ENCODE measurements at places on chromosomes 3 and 15.
A peak's percentile ranks its signal among the peaks of the same experiment; 100 is the strongest.

GRCh38 chr3:162302983-162303624, 806.5 kb downstream of the OTOL1 start:
- H3K4me1 ChIP-seq: no peaks in the 10 kb centered on the region
- H3K27me3 ChIP-seq: no peaks in the 10 kb centered on the region
- no peak overlapping the region for H3K4me3 ChIP-seq
- DNase-seq: no peak

DNA sequence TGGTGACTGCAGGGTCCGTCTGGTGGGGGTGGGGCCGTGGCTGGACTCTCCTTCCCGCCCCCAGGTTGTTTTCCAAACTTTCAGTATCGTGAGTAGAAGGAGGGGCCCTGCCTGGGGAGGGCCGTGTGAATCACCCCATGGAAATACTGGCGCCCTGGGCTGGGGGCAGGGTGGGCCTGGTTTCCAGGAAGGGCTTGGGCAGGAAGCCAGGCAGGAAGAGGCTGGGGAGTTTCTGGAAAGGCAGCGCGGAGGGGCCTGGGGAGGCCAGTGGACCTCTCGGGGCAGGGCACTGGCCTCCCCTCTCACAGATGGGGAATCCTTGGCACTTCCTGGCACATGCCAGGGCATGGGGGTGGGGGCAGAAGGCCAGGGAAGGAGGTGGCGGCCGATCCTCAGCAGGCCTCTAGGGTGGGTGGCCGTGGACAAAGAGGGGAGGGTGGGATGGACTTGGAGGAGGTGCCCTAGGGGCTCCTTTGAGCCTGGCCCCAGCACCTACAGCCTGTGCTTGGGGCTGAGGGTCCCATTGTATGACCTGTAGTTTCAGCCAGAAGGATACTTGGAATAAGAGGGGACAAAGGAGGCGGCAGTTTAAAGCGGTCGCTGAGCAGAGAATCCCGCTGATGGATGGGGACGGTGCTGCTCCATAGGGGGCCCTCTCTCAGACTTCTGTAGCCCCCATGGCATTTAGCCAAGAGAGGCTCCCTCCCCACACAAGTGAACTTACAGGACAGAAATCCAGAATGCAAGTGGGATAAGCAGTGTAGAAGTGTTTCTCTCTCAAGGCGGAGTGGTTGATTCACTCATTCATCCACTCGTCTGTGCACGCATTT, 56.5 kb upstream of the GATA2 start:
- no peak overlapping the region for H3K27ac ChIP-seq
- no peaks in the 10 kb centered on the region for H3K36me3 ChIP-seq
- no peak for DNase-seq

- no peak overlapping the region for H3K27ac ChIP-seq
- H3K4me3 ChIP-seq: no peak overlapping the region
Measured at GRCh38 chr3:481680-482079, 285.1 kb downstream of the CHL1 start.

GRCh38 chr15:78438619-78439285, 736 bp downstream of the IREB2 start:
- no peaks in the 10 kb centered on the region for H3K27me3 ChIP-seq
- peak overlapping the region; percentile 95 for H3K4me3 ChIP-seq
- no peaks in the 10 kb centered on the region for H3K36me3 ChIP-seq
- DNase-seq: no peak

- no peak for DNase-seq
- no peaks in the 10 kb centered on the region for H3K27me3 ChIP-seq
- no peaks in the 10 kb centered on the region for H3K36me3 ChIP-seq
- no peak overlapping the region for H3K27ac ChIP-seq
- H3K4me1 ChIP-seq: no peaks in the 10 kb centered on the region
Measured at GRCh38 chr15:50098545-50098944, 20.5 kb downstream of the ATP8B4 start.

DNA sequence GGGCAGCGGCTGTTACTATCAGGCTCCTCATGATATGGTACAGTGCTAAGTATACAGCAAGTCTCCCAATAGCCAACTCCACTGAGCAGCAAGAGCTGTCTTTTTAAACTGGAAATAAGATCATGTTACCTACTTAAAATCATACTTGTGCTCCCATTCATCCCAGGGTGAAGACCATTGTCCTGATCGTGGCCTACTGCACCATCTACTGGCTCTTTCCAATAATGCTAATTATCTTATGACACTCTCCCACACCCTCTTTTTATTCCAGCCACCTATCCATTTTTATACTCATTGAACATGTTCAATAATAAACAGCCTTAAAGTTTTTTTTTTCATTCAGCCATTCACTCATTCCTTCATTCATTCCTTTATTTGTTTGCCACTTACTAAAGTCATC, 117.7 kb downstream of the GBE1 start:
- no peak overlapping the region for H3K4me3 ChIP-seq
- H3K4me1 ChIP-seq: no peaks in the 10 kb centered on the region
- DNase-seq: no peak
- H3K27me3 ChIP-seq: no peaks in the 10 kb centered on the region
- no peaks in the 10 kb centered on the region for H3K36me3 ChIP-seq

GRCh38 chr15:68578980-68579935, at the start of gene CORO2B:
TSS of gene CORO2B (plus strand) at chr15:68578993. CDS start at chr15:68579263, 270 bp downstream.
- no peak for DNase-seq
- peaks cover 21% of the 10 kb centered on the region for H3K4me1 ChIP-seq
- H3K4me3 ChIP-seq: peak within 1 kb of the TSS; percentile 65

- H3K27ac ChIP-seq: peak overlapping the region; percentile 71
- H3K4me1 ChIP-seq: peaks cover 72% of the 10 kb centered on the region
- no peaks in the 10 kb centered on the region for H3K27me3 ChIP-seq
- peak overlapping the region; percentile 10 for H3K4me3 ChIP-seq
Measured at GRCh38 chr15:45637552-45638033, 2.8 kb downstream of the SQOR start.

DNA sequence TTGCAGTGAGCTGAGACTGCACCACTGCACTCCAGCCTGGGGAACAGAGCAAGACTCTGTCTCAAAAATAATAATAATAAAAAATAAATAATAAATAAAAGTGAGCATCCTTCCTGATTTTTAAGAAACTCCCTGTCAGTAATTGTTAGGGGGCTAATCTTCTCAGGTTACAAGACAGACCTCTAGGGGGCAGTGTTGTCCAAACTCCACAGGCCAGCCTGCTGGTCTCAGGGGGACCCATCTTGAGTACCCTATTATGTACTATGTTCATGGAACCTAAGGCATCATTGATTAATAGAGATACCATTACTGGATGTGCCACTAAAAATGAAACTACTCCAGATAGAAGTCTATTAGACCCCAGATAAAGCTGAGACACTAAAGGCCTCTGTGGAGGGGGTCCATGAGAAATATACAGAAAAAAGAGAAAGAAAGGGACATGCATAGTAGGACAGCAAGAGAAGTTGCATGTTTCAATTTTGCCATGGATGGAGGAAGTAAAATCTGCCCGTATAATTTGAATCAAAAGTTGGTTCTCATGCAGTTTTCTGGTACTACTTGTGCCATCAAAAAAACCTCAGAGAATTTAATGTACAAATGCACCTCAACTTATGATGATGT, 85.5 kb upstream of the CDV3 start:
- H3K36me3 ChIP-seq: no peaks in the 10 kb centered on the region
- no peak overlapping the region for H3K27ac ChIP-seq
- no peak overlapping the region for H3K4me3 ChIP-seq
- no peaks in the 10 kb centered on the region for H3K27me3 ChIP-seq
- H3K4me1 ChIP-seq: no peaks in the 10 kb centered on the region

GRCh38 chr3:56753206-56753820, 48.4 kb downstream of the ARHGEF3 start:
- DNase-seq: no peak
- H3K4me3 ChIP-seq: no peak overlapping the region

- H3K27ac ChIP-seq: no peak overlapping the region
- H3K4me3 ChIP-seq: no peak overlapping the region
Measured at GRCh38 chr15:65824941-65825544, 33.0 kb upstream of the DENND4A start.

- H3K27me3 ChIP-seq: no peaks in the 10 kb centered on the region
- peak; percentile 70 for DNase-seq
- no peak overlapping the region for H3K4me3 ChIP-seq
- peaks cover 9% of the 10 kb centered on the region for H3K4me1 ChIP-seq
- H3K36me3 ChIP-seq: no peaks in the 10 kb centered on the region
- H3K27ac ChIP-seq: no peak overlapping the region
Measured at GRCh38 chr15:70587896-70588567, 175.3 kb downstream of the UACA start.

DNA sequence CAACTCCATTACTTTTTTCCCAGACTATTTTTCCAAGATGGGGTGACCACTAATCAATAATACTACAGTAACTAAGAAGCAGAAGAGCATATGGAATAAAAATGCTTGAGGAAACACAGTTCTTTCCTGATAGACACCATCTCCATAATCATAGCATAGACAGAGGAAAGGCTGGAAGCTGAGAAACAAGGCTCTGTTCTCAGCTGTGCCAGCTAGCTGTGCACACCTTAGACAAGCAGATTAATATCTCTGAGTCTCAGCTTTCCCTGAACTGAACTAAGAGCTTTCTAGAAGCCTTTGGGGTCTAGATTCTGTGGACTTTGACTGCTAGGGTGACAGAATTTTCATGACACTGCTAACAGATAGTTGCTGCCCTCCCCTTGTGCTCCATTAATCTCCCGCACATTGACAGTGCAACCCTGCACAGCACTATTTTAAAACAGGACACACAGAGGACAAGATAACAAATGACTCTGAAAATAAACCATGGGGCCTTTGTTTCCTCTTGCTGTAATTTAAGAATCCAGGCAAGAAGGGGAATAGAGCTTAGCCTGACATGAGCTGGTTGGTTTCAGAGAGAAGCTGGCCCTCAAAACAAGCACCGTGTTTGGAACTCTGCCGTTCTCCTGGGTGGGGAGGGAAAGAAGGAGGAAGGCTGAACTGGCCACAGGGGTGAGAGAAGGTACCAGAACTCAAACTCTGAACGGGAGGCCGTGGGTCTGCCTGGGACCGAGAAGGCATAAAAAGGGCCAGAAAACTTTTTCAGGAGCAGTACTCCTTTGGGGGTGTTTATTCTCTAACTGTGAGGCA, 67.4 kb downstream of the ATP13A5 start:
- no peak overlapping the region for H3K4me3 ChIP-seq
- no peak for DNase-seq
- H3K36me3 ChIP-seq: no peaks in the 10 kb centered on the region
- H3K27ac ChIP-seq: no peak overlapping the region
- no peaks in the 10 kb centered on the region for H3K4me1 ChIP-seq
- H3K27me3 ChIP-seq: no peaks in the 10 kb centered on the region
